Common myeloid progenitor, CD34-positive (primary cell): ENCODE measurements at places on chromosomes 11 and 22.
A peak's percentile ranks its signal among the peaks of the same experiment; 100 is the strongest.

DNA sequence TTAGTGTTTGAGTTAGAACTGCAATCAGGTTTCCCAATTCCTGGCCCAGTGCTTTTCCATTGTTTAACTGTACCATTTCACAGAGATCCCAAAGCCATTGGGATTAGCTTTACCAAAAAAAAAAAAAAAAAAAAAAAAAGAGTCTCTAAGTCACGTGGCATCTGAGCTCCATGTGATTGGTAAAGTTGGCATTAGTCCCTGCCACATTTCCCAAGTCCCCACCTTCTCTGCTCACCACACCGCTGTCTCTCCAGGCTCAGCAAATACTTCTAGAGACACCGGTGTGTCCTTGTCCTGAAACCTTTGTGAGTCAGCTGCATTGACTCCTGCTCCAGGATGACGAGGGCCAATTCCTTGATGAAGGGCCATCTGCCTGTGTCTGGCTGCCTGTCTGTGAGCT is 305.3 kb downstream of the KIRREL3 start:
- no peaks in the 10 kb centered on the region for H3K36me3 ChIP-seq
- H3K27ac ChIP-seq = no peak overlapping the region
- peaks cover 3% of the 10 kb centered on the region for H3K27me3 ChIP-seq
- no peak for DNase-seq
- H3K4me3 ChIP-seq = no peak overlapping the region

DNA sequence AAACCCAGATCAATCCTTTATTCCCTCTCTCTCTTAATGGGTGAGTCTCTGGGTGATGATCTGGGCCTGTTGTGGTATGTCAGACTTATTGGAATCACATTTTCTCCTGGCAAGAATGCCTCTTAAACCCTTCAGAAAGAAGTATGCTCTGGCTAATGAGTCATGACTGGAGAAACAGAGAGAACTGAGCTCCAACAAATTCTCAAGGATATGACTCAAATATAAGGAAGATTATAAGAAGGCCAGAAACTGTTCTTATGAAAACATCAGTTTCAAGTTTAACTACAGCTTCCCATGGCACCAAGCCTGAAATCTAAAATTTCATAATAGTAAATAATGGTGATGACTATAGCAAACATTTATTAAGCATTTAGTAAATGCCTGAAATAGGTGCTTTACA is 83.9 kb downstream of the OR5AK2 start:
- H3K4me3 ChIP-seq = no peak overlapping the region
- DNase-seq = no peak

- no peaks in the 10 kb centered on the region for H3K4me1 ChIP-seq
- DNase-seq = no peak
- peaks cover 4% of the 10 kb centered on the region for H3K36me3 ChIP-seq
- no peaks in the 10 kb centered on the region for H3K27me3 ChIP-seq
- H3K4me3 ChIP-seq = no peak overlapping the region
These were observed 14.6 kb downstream of the PPME1 start for GRCh38 chr11:74185695-74186094.

DNA sequence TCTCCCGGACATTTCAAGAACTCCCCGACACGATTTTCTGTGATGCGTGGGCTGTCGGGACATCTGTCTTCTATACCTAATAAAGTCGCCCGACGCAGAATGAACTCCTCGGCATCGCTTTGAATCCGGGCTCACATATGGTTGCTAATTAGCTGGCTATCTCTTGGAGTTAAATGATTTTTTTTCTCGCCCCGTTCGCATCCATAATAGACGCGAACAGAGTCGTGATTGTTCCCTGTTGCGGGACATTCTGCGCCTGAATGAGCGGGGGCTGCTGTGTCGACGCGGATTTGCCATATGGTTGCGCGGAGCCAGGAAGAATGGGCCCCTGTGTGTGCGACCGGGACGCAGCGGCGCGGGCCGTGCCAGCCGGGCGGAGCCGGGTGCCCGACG is 16.4 kb downstream of the CDKN1C start:
- H3K4me3 ChIP-seq = peak overlapping the region; percentile 66
- no peak overlapping the region for H3K27ac ChIP-seq
- no peaks in the 10 kb centered on the region for H3K36me3 ChIP-seq
- peaks cover 41% of the 10 kb centered on the region for H3K27me3 ChIP-seq

DNA sequence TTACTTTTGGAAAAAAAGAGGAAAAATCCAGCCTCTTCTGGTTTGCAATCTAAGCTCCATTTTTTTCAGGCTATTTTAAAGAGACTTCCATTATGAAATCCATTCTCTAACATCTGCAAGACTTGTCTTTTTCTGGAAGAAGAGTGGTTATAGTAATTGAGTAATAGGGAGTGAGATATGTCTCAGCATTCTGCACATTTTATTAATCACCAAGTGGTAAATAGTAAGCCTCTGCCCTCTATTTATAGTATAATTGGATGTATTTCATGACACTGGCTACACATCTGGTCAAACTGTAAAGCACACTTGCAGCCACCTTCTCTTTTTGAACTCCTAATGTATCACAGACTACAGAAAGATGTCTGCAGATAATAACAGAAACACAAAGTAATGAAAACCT is 391.1 kb downstream of the ETS1 start:
- H3K4me1 ChIP-seq = peaks cover 34% of the 10 kb centered on the region
- no peaks in the 10 kb centered on the region for H3K27me3 ChIP-seq
- H3K36me3 ChIP-seq = no peaks in the 10 kb centered on the region

GRCh38 chr11:110812086-110812733 is 100.0 kb upstream of the ARHGAP20 start:
- no peak overlapping the region for H3K4me3 ChIP-seq
- peaks cover 26% of the 10 kb centered on the region for H3K4me1 ChIP-seq
- no peaks in the 10 kb centered on the region for H3K36me3 ChIP-seq
- H3K27me3 ChIP-seq = no peaks in the 10 kb centered on the region

GRCh38 chr11:130215531-130216220 is 56.1 kb downstream of the ST14 start:
- no peaks in the 10 kb centered on the region for H3K27me3 ChIP-seq
- no peak overlapping the region for H3K27ac ChIP-seq
- DNase-seq = no peak
- H3K4me1 ChIP-seq = no peaks in the 10 kb centered on the region
- H3K36me3 ChIP-seq = no peaks in the 10 kb centered on the region

GRCh38 chr11:68641880-68642279 is 42.5 kb upstream of the GAL start:
- H3K27me3 ChIP-seq = no peaks in the 10 kb centered on the region
- H3K4me3 ChIP-seq = no peak overlapping the region
- no peak overlapping the region for H3K27ac ChIP-seq
- no peaks in the 10 kb centered on the region for H3K4me1 ChIP-seq

- no peak overlapping the region for H3K27ac ChIP-seq
- no peak for DNase-seq
- H3K4me3 ChIP-seq = no peak overlapping the region
- no peaks in the 10 kb centered on the region for H3K4me1 ChIP-seq
- H3K36me3 ChIP-seq = no peaks in the 10 kb centered on the region
These were observed 14.0 kb downstream of the OR8A1 start for GRCh38 chr11:124583781-124584180.

- peak overlapping the region; percentile 94 for H3K4me3 ChIP-seq
- peaks cover 2% of the 10 kb centered on the region for H3K36me3 ChIP-seq
- H3K4me1 ChIP-seq = peaks cover 24% of the 10 kb centered on the region
- H3K27ac ChIP-seq = no peak overlapping the region
These were observed 962 bp downstream of the SIRT3 start for GRCh38 chr11:235180-235579.

GRCh38 chr11:128328955-128329551 is 258.3 kb downstream of the ETS1 start:
- H3K4me1 ChIP-seq = peaks cover 11% of the 10 kb centered on the region
- no peak overlapping the region for H3K4me3 ChIP-seq
- DNase-seq = peak; percentile 79
- H3K36me3 ChIP-seq = no peaks in the 10 kb centered on the region

GRCh38 chr11:117945047-117945810 is 16.0 kb upstream of the TMPRSS13 start:
- peak; percentile 81 for DNase-seq
- no peak overlapping the region for H3K4me3 ChIP-seq
- no peaks in the 10 kb centered on the region for H3K36me3 ChIP-seq
- H3K4me1 ChIP-seq = peaks cover 23% of the 10 kb centered on the region
- H3K27me3 ChIP-seq = no peaks in the 10 kb centered on the region
- no peak overlapping the region for H3K27ac ChIP-seq

DNA sequence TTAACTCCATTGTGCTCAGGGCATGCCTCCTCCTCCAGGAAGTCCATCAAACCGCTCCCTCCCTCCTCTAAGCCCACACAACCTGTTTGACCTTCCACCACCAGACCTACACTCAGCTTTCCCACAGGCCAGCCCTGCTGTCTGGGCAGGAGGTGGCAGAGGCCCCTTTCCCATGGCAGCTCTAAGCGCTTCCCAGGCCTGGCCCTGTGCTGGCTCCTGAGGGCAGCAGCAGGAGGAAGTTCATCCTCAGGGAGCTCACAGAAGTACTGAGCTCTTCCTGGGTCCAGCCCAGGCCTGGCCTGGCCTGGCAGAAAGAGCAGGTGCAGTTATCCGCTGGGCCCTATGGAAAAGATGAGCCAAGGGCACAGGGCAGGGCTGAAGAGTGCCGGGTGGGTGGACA is 31.4 kb downstream of the ARAP1 start:
- H3K4me1 ChIP-seq = peaks cover 75% of the 10 kb centered on the region
- H3K4me3 ChIP-seq = peak overlapping the region; percentile 73
- no peaks in the 10 kb centered on the region for H3K27me3 ChIP-seq
- H3K36me3 ChIP-seq = peaks cover 62% of the 10 kb centered on the region

GRCh38 chr11:97938789-97939188 is 1082.0 kb upstream of the CNTN5 start:
- no peak overlapping the region for H3K27ac ChIP-seq
- no peak overlapping the region for H3K4me3 ChIP-seq
- no peaks in the 10 kb centered on the region for H3K27me3 ChIP-seq
- no peaks in the 10 kb centered on the region for H3K4me1 ChIP-seq

DNA sequence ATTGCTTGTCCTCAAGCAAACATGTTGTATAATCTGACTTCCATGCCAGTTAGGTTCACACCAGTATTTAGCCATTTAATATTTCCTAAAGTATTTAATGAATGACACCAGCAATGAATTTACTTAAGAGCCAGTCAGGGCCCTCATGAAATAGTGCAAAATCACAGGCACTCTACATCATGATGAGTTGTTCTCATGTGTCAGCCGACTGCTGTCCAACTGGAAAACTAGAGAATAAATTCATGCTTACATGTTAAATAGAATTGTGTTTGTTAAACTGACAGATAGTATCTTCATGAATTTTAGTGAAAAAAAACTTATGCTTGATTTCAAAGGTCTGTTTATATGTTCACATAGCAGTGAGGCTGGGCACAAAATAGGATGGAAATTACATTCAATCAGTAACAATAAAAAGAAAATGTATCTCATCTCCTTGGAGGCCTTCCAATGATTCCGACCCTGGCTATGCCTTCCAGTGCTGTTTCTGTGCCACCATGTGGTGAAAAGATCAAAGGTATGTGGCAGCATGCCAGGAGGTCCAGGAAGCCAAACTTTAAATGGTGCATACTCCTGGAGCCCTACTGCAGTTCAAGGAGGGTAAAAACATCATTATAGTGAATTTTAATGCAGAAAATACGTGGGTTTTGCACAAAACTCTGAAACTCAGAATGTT is 45.2 kb downstream of the CTSC start:
- DNase-seq = no peak
- no peaks in the 10 kb centered on the region for H3K4me1 ChIP-seq
- no peaks in the 10 kb centered on the region for H3K27me3 ChIP-seq

- no peak for DNase-seq
- H3K36me3 ChIP-seq = no peaks in the 10 kb centered on the region
- H3K4me3 ChIP-seq = no peak overlapping the region
- no peaks in the 10 kb centered on the region for H3K27me3 ChIP-seq
- peaks cover 8% of the 10 kb centered on the region for H3K4me1 ChIP-seq
These were observed 8.0 kb downstream of the SCN4B start for GRCh38 chr11:118144301-118145268.

- H3K4me3 ChIP-seq = no peak overlapping the region
- DNase-seq = no peak
- H3K36me3 ChIP-seq = no peaks in the 10 kb centered on the region
- no peak overlapping the region for H3K27ac ChIP-seq
- no peaks in the 10 kb centered on the region for H3K27me3 ChIP-seq
These were observed 252.1 kb upstream of the ARHGAP42 start for GRCh38 chr11:100434821-100435641.

DNA sequence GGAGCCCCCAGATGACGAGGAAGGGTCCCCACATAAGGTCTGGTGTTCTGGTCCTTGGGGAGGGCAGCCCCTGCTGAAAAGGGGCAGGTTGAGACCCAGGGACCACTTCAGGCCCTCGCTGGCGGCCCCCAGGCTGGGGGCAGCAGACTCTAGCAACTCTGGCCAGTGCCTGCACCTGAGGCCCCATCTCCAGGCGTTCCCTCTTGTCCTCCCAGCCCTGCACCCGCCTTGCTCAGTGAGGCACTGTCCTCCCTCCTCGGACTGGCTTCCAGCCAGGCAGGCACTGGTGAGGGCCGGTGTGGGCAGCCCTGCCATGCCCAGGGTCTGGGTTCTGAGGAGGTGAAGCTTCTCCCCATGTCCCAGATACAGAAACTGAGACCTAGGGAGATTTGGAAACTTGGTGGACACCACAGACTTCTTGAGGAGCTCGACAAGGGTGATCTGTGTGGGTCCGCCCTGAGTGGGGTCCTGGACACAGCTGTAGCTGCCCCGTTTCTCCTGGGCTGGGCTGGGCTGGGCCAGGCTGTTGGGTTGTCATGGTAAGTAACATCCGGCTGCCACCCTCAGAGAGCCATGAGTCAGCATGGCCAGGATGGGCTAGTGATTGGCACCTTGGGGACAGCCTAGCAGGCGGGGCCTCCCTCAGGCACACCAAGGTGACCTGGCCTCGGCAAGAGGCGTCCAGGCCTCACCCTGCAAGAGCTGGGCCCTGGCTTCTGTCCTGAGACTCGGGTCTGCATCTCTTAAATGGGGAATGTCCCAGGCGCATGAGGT is 11.1 kb upstream of the PHLDA2 start:
- H3K27ac ChIP-seq = peak overlapping the region; percentile 25
- H3K4me3 ChIP-seq = peak overlapping the region; percentile 19
- peak; percentile 95 for DNase-seq
- H3K36me3 ChIP-seq = peaks cover 18% of the 10 kb centered on the region
